Renal cortical epithelial cell (primary cell): ENCODE measurements at places on chromosomes 4 and X.

- DNase-seq = no peak
Measured at GRCh38 chrX:19349264-19349663, 5.5 kb downstream of the PDHA1 start.

- DNase-seq = no peak
Measured at GRCh38 chr4:98641906-98642668, 16.3 kb downstream of the TSPAN5 start.

DNA sequence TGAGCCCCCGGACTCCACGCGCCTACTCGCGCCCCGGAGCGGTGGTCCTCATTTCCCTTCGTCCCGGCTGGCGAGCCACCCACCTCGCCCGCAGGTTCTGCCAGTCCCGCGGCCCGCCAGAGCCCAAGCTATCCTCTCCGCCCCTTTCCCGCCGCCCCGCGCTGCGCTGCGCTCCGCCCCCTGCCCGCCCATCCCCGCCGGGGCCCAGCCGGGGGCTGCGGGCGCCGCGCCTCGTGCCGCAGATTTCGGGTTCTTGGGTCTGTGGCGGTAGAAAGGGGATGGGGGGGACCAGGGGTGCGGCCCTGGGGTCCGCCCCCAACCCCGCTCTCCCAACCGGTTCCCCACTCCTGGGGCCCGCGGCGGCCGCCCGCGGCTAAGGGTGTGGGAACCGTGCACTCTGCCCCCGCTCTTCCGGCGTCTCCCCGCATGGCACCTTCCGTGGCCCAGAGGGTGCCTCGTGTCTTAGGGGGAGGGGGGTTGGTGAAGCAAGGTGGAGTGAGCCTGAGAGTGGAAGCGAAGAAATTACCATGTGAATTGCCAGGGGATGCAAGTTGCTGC, 650.8 kb upstream of the DIPK2B start:
- DNase-seq = peak; percentile 38

- DNase-seq = no peak
Measured at GRCh38 chrX:16491461-16491860, 158.5 kb upstream of the S100G start.

DNA sequence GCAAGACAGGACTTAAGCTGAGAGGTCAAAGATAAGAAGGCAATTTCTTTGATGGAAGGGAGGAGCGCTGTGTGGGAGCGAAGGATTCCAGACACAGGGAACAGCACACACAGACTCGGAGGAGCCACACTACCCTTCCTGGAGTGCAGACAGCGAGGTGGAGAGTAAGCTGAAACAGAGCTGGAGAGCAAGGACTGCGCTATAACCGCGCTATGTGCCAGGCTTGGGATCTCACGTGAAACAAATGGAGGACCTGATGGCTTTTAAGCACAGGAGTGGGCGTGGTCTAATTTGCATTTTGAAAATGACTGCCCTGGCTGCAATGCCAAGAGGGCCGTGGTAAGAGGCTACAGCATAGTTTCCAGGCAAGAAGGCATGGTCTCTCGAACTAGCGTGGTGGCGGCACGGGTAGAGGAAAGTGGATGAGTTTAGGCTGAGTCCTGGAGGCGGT, 113.9 kb upstream of the SORBS2 start:
- no peak for DNase-seq

- DNase-seq = no peak
Measured at GRCh38 chr4:95446173-95446572, 102.6 kb downstream of the UNC5C start.

DNA sequence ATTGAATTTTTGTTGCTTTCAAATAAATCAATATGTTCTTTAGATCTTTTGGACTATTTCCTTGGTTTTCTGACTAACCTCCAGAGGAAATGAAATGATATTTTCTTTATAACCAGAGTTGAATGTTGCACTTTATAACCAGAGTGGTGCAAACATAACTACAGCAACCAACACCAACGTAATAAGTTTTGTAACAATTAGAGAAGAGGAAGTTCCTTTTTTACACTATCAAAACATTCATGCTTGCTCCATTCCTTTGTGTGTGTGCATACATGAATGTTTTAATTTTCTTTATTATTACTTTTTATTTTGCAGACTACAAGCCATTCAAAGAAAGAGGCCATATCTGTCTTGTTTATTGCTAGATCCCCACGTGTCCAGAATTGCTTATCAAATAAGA, 193.0 kb upstream of the PPP3CA start:
- no peak for DNase-seq

GRCh38 chr4:158578476-158578875, 56.8 kb downstream of the RXFP1 start:
- DNase-seq = peak; percentile 25

DNA sequence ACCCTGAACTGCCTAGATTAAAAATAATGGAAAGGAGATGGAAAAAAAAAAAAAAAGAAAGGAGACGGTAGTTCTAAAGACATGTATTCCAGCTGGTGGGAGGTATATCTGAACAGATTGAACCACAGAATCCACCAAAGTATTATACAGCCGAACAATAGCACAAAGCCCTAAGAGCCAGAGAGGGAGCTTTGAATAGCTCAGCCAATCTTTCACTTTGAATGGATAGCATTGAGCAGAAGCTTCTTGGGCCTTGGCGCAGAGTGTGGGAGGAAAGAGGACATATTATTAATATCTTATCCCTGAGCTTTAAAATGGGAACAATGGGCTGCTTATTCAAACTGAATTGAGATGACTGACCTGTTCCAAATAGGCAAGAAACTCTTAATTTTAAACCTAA, 147.8 kb upstream of the PAQR3 start:
- no peak for DNase-seq

GRCh38 chrX:129747533-129747932, 8.8 kb downstream of the XPNPEP2 start:
- DNase-seq = no peak

- DNase-seq = no peak
Measured at GRCh38 chrX:48715876-48716502, 19.5 kb downstream of the SUV39H1 start.
